Heart right ventricle (tissue), 16 donors: ENCODE measurements at places on chromosomes 11 and 22. TPM values are rescaled to one million over a fixed set of nuclear protein-coding genes. Genes with fewer than 3 reads are reported as not detected.

The SLC17A6 gene
- not detected for polyA plus RNA-seq

The SCGB1C1 gene
- polyA plus RNA-seq, result not detected

The RASD2 gene
- 3.1 TPM for polyA plus RNA-seq

The GPHA2 gene
- polyA plus RNA-seq, result not detected

The HOATZ gene
- polyA plus RNA-seq, result not detected

The CDC45 gene
- polyA plus RNA-seq, result 0.15 TPM

DNA sequence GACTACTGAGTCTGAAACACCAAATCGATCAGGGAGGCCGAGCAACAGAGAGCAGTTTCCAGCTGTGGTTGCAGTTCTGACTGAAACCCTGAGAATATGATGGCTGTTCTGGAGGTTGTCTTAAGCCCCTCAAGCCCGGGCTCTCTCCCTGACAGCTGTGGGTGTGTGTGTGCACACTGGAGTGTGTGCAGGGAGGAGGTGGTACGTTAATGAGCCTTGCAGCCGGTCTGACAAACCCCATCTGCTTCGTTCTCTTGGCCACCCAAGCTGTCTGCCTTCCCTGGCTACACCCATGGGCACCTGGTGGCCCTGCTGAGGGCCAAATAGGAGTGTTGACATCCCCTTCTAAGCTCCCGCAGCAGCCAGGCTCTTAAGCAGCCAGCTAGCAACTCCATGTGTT, 189.8 kb downstream of the KIRREL3 start:
- H3K27me3 ChIP-seq, result peaks cover 4% of the 10 kb centered on the region
- DNase-seq, result no peak
- no peak overlapping the region for H3K27ac ChIP-seq

DNA sequence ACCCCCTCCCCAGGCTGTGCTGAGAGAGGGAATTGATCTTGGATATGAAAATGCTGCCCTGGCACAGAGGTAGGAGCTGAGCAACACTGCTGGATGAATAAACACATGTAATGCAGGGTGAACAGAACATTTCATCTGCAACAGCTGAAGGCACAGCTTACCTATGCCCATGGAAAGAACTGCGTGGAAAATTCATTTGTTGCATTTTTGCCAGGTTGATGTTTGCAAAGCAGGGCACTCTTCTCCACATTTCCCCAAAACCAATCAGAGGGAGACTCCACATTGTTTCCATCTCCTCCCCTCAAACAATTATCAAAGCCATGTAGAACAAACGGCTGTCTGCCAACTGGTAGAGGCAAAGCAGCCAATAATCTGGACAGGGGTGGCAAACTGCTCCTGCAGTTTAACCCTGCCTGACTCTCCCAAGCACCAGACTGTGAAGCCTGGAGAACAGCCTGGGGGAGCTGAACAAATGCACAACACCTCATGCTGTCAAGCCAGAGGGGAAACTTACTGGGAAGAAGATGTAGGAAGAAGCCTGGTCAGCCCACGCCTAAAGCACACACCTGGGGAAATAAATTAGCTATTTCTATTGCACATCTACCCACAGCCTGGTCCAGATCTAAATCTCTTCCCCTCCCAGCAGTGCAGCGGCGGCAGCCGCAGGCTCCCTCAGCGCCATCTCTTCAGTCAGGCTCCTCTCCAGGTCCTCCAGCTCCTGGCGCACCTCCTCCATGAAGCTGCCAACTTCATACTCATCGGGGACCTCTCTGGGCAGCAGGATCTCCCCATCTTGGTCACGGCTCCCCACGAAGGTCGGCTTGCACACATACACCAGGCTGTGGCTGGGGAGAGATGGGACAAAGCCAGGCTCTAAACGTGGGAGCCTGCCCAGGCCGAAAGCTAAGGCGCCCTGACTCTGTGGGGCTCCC, 44.3 kb downstream of the DKK3 start:
- H3K4me1 ChIP-seq, result peaks cover 64% of the 10 kb centered on the region
- H3K27me3 ChIP-seq, result no peaks in the 10 kb centered on the region
- no peaks in the 10 kb centered on the region for H3K36me3 ChIP-seq
- H3K27ac ChIP-seq, result peak overlapping the region; percentile 80
- DNase-seq, result peak; percentile 59

- H3K36me3 ChIP-seq, result no peaks in the 10 kb centered on the region
- no peaks in the 10 kb centered on the region for H3K4me1 ChIP-seq
- H3K4me3 ChIP-seq, result no peak overlapping the region
- DNase-seq, result peak; percentile 28
- H3K27ac ChIP-seq, result peak overlapping the region; percentile 85
Observed at GRCh38 chr22:38614332-38615063, 41.7 kb downstream of the FAM227A start.

GRCh38 chr11:126109941-126110731, 47.5 kb upstream of the CDON start:
- H3K4me1 ChIP-seq, result peaks cover 44% of the 10 kb centered on the region
- no peaks in the 10 kb centered on the region for H3K27me3 ChIP-seq
- peak; percentile 43 for DNase-seq
- H3K4me3 ChIP-seq, result no peak overlapping the region
- H3K27ac ChIP-seq, result peak overlapping the region; percentile 86

DNA sequence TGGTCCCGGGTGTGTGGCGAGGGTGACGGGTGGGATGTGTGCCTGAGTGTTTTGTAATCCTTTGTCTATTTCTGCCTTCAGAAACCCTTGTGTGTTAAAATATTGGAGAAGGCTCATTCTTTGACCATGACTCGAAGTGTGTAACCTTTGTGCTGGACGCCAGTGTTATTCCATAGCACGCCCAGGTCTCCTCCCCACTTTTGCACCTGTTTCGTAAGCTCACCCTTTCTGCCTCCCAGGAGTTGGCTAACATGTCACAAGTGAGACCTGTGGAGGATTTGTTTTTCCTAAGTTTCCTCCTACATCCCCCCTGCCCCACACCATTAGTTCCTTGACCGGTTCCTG, 382 bp downstream of the C11orf54 start:
- H3K36me3 ChIP-seq, result peaks cover 16% of the 10 kb centered on the region
- peak; percentile 29 for DNase-seq
- H3K4me1 ChIP-seq, result peaks cover 66% of the 10 kb centered on the region
- H3K27me3 ChIP-seq, result no peaks in the 10 kb centered on the region
- peak overlapping the region; percentile 91 for H3K27ac ChIP-seq

DNA sequence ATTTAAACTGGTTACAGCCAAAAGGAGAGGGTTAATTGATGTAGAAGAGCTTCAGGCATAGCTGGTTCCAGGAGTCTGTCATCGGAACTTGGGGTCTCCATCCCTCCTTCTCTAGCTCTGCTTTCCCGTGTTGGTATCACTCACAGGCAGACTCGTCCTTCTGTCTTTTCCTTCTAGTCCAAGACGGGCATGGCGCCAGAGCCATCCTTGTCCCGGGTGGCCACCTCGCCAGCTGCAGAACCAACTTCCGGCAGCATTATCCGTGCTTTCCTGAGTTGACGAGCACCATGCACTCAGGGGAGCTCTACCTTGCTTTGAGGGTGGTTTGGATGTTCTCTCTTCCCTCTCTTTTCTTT, 14.7 kb downstream of the LINC01488 start:
- H3K4me1 ChIP-seq, result peaks cover 34% of the 10 kb centered on the region
- peak overlapping the region; percentile 92 for H3K27ac ChIP-seq
- H3K27me3 ChIP-seq, result no peaks in the 10 kb centered on the region
- H3K36me3 ChIP-seq, result no peaks in the 10 kb centered on the region
- H3K4me3 ChIP-seq, result no peak overlapping the region

GRCh38 chr11:119625206-119625978, 103.6 kb downstream of the NECTIN1 start:
- H3K4me3 ChIP-seq, result no peak overlapping the region
- H3K27ac ChIP-seq, result peak overlapping the region; percentile 31
- no peaks in the 10 kb centered on the region for H3K4me1 ChIP-seq
- peak; percentile 28 for DNase-seq

DNA sequence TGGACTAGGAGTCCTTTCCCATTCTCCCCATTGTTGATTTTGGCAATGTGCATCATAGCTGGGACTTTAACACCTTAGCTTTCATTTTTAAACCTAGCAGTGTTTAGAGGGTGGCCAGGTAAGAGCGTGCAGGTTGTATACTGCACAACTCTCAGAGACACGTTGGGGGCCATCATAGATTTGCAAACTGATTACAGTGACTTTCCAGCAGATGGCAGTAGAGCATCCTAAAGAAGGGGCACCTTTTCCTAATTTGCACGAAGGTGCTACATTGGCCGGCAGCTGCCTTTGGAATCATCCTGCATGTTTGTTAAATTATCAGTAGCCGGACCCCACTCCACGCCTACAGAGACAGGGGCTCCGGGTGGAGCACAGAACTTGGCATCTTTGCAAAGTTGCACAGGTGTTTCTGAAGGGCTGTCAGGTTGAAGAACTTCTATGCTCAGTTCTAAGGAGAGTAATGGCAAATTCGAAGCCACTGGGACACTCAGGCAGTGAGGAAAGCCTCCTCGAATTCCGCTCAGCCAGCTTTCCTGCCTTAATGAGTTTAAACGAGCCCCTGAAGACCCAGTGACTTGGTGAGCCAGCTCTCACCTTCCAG, 7.7 kb downstream of the LHFPL7 start:
- peak; percentile 20 for DNase-seq
- no peaks in the 10 kb centered on the region for H3K4me1 ChIP-seq
- no peaks in the 10 kb centered on the region for H3K27me3 ChIP-seq
- no peak overlapping the region for H3K27ac ChIP-seq
- no peaks in the 10 kb centered on the region for H3K36me3 ChIP-seq

- H3K27ac ChIP-seq, result no peak overlapping the region
- DNase-seq, result no peak
- no peaks in the 10 kb centered on the region for H3K27me3 ChIP-seq
- peaks cover 47% of the 10 kb centered on the region for H3K36me3 ChIP-seq
Observed at GRCh38 chr11:77967121-77967520, 27.3 kb downstream of the INTS4 start.

- no peak for DNase-seq
- H3K4me3 ChIP-seq, result peak overlapping the region; percentile 11
- no peaks in the 10 kb centered on the region for H3K27me3 ChIP-seq
Observed at GRCh38 chr11:128503245-128503991, 83.9 kb downstream of the ETS1 start.

- H3K27me3 ChIP-seq, result no peaks in the 10 kb centered on the region
- H3K4me3 ChIP-seq, result no peak overlapping the region
- H3K4me1 ChIP-seq, result peaks cover 5% of the 10 kb centered on the region
- no peak for DNase-seq
Observed at GRCh38 chr22:33817512-33818127, 102.7 kb downstream of the LARGE1 start.

DNA sequence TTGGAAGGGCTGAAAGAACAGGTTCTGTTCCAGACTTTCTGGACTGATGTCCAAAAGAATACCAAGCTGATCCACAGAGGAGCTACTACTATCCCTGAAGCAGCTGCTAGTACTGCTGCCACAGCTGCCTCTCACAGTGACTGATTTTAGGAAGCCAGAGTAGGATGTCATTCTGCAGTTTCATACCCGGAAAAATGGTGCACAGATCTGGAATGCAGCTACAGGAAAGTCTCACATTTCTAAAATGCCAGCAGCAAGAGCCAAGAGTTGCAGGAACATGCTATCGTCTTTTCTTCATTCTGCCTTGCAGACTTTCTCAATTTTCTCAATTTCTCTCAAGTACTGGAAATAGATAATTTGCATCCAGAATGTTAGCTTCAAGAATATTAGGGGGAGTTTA, 19.4 kb upstream of the CCDC179 start:
- H3K4me1 ChIP-seq, result peaks cover 4% of the 10 kb centered on the region
- H3K27ac ChIP-seq, result no peak overlapping the region
- H3K36me3 ChIP-seq, result no peaks in the 10 kb centered on the region
- DNase-seq, result no peak
- H3K4me3 ChIP-seq, result no peak overlapping the region

GRCh38 chr11:59510941-59511589, at the start of gene OR4D9:
TSS of gene OR4D9 (plus strand) at chr11:59511539. CDS start at chr11:59514913, 3,374 bp downstream.
- H3K27me3 ChIP-seq, result no peaks in the 10 kb centered on the region
- no peak within 1 kb of the TSS for H3K27ac ChIP-seq
- no peak for DNase-seq
- H3K36me3 ChIP-seq, result no peaks in the 10 kb centered on the region
- H3K4me3 ChIP-seq, result no peak within 1 kb of the TSS
- H3K4me1 ChIP-seq, result peaks cover 18% of the 10 kb centered on the region

GRCh38 chr11:75734491-75735180, 17.0 kb downstream of the MOGAT2 start:
- no peaks in the 10 kb centered on the region for H3K27me3 ChIP-seq
- no peaks in the 10 kb centered on the region for H3K4me1 ChIP-seq
- peak overlapping the region; percentile 87 for H3K27ac ChIP-seq
- no peak for DNase-seq
- no peak overlapping the region for H3K4me3 ChIP-seq

GRCh38 chr11:47856186-47856585, 8.0 kb upstream of the NUP160 start:
- no peak for DNase-seq
- H3K27me3 ChIP-seq, result no peaks in the 10 kb centered on the region
- no peaks in the 10 kb centered on the region for H3K36me3 ChIP-seq
- H3K4me3 ChIP-seq, result no peak overlapping the region

DNA sequence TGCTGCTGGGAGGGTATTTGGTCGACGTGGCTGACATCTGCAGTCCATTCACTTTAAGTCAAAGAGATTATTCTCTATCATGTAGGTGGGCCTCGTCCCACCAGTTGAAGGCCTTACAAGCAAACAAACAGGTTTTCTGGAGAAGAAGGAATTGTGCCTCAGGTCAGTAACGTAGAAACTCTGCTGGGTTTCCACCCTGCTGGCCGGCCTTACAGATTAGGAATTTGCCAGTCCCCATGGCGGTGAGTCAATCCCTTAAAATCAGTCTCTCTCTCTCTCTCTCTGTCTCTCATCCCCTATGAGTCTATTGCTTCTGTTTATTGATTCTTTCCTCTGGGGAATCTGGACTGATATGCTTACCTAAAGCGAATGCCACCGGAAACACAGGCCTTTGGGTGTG, 75.4 kb upstream of the FGF3 start:
- H3K4me3 ChIP-seq, result no peak overlapping the region
- peaks cover 53% of the 10 kb centered on the region for H3K27me3 ChIP-seq
- H3K27ac ChIP-seq, result no peak overlapping the region
- no peak for DNase-seq

- H3K27me3 ChIP-seq, result peaks cover 2% of the 10 kb centered on the region
- H3K4me1 ChIP-seq, result no peaks in the 10 kb centered on the region
- DNase-seq, result no peak
- no peak overlapping the region for H3K27ac ChIP-seq
- H3K4me3 ChIP-seq, result no peak overlapping the region
Observed at GRCh38 chr11:117449111-117449693, 121.5 kb downstream of the CEP164 start.

- DNase-seq, result no peak
- H3K27me3 ChIP-seq, result no peaks in the 10 kb centered on the region
- H3K4me3 ChIP-seq, result no peak overlapping the region
- H3K4me1 ChIP-seq, result peaks cover 11% of the 10 kb centered on the region
Observed at GRCh38 chr11:12016246-12016645, 7.8 kb upstream of the DKK3 start.
